Caudate nucleus (tissue), 63 donors: ENCODE measurements at places on chromosomes 13 and 19.

- peak; percentile 58 for DNase-seq
These were observed 65.1 kb downstream of the ZNF823 start for GRCh38 chr19:11673608-11674041.

DNA sequence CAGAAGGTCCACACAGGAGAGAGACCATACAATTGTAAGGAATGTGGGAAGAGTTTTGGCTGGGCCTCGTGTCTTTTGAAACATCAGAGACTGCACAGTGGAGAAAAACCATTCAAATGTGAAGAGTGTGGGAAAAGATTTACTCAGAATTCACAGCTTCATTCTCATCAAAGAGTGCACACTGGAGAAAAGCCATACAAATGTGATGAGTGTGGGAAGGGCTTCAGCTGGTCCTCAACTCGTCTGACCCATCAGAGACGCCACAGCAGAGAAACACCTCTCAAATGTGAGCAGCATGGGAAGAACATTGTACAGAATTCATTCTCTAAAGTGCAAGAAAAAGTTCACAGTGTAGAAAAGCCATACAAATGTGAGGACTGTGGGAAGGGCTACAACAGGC lies 5.4 kb upstream of the ZNF225 start:
- no peak for DNase-seq

- peak; percentile 33 for DNase-seq
These were observed 2.0 kb downstream of the ETV2 start for GRCh38 chr19:35643255-35644205.

GRCh38 chr19:42313096-42313839 lies at the start of gene TMEM145:
Gene TMEM145 (plus strand): TSS chr19:42313309. CDS start chr19:42313377, 68 bp downstream.
- DNase-seq = no peak

- no peak for DNase-seq
These were observed 369.9 kb upstream of the ZNF507 start for GRCh38 chr19:31975461-31975860.

DNA sequence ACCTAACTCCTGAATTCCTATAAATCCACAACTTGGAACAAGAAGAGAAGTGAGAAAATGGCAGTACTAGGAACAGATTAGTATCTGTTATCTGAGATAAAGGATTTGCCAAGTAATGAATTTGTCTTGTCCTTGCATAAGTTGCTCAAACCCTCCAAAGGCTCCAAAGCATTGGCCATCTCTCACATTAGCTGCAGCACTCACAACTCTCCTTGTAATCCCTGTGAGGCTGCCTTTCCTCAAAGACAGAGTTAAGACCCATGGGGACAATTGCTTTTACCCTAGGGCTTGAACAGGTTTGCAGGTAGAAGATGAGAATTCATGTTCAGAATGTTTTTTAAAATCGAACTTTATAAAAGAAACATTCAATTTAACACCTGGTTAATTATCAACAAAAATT lies 1702.2 kb downstream of the EFNB2 start:
- no peak for DNase-seq

DNA sequence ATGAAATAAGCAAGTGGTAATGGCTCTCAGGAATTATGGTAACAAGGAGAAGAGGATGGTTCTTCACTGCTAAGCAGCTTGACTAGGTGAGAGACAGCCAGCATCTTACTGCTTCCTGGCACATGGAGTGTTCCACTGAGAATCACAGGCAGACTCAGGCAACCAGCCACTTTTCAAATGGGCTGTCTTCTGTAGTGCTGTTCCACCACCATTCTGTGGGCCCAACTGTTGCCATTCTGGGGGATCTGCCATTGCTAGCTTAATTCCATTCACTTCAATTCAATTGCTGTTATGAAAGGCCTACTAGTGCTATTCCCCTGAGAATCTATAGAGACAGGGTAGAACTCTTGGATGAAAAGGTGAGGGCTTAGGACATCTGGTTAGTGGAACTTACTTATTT lies 341.9 kb downstream of the KCNRG start:
- no peak for DNase-seq

DNA sequence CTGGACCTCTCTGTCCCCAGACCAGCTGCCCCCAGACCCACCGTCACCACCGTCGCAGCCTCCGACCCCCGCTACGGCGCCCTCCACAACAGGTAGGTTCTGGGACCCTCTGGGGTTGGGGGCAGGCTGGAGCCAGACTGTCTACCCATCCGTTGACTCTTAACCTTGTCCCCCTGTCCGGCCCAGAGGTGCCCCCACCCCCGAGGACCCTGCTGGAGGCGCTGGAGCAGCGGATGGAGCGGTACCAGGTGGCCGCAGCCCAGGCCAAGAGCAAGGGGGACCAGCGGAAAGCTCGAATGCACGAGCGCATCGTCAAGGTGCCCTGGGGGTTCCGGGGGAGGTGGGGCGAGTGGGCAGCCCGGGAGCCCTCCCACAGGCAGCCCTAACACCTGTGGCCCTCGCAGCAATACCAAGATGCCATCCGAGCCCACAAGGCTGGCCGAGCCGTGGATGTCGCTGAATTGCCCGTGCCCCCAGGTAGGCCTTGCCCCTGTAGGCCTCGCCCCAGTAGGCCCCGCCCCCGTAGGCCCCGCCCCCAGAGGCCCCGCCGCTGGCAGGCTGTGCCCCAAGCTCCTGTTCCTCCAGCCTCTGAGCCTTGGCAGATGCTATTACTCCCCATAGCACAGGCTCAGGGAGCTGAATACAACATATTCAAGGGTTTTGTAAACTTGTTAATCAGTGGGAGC lies 12.9 kb downstream of the CC2D1A start:
- no peak for DNase-seq

- DNase-seq = no peak
These were observed 1.6 kb downstream of the PLEKHG2 start for GRCh38 chr19:39413911-39414608.

DNA sequence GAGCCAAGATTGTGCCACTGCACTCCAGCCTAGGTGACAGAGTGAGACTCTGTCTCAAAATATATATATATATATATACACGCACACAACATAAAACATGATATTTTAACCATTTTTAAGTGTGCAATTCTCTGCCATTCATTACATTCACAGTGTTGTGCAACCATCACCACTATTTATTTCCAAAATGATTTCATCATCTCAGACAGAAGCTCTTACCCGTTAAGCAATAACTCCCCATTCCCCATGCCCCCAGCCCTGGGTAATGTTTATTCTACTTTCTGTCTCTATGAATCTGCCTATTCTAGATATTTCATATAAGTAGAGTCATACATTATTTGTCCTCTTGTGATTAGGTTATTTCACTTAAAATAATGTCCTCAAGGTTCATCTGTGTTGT lies 20.3 kb downstream of the WDR88 start:
- DNase-seq = no peak

- DNase-seq = no peak
These were observed 68.9 kb downstream of the PEX11G start for GRCh38 chr19:7419777-7420439.

DNA sequence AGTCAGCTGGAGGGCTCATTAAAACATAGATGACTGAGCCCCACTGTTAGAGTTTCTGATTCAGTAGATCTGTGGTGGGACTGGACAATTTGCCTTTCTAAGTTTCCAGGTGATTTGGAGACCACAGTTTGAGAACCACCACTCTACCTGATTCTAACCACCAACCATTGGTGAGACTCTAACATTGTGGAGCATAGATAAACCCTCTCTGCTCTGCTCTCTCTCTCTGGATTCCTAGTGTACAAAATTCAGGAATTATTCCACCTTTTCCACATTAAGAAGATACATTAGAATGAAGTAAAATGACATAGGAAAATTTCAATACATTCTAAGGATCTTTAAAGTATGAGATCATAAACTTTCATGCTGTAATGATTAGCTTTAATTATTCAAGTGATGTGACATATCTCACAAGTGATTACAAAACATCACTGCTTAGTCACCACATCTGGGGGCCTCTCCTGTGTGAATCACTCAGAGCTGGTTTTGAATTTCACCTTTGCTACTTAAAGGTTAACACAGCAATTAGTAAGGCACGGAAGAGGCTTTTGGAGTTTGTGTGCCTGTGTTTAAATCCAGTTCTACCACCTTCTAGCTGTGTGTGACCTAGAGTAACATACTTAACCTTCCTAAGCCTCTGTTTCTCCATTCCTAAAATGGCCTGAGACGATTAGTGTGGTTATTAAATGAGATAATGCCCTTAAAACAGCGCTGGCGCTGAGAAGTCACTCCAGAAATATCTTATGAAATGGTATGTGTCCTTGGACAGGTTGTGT lies 78.5 kb upstream of the NBEA start:
- DNase-seq = no peak

DNA sequence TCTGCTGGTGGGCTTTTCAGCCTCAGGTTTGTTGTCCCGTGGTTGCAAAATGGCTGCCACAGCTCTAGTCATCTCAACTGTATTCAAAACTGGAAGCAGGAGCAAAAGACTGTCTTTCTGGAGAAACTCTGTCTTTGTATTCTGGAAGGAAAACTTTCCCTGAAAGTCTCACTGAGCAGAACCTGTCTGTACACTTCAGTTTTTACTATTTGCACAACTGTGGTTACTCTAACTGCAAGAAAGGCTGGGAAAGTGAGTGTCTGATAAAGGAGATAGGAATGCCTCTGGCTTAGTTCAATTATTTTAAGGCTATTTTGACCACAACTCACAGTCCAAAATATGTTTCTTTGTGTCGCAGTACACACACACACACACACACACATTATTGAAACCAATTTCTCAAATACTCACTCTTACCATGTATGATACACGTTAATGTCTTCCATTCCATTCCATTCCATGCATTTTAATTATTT lies 49.7 kb upstream of the EHD2 start:
- no peak for DNase-seq

GRCh38 chr19:44602081-44602480 lies 11.3 kb upstream of the IGSF23 start:
- no peak for DNase-seq

DNA sequence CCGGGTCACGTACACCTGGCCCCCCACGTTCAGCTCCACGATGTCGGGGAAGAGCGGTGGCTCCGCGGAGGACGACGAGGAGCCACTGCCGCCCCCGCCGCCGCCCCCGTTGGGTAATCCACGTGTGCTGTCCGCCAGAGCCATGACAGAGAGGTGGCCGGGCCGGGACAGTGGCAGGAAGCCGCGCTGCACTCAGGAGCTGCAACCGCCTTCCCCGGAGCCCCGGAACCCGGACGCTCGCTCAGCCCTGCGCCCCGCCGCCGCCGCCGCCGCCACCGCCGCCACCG lies 257 bp downstream of the KCTD12 start:
- DNase-seq = no peak

GRCh38 chr13:51620165-51620983 lies 36.1 kb downstream of the WDFY2 start:
- DNase-seq = peak; percentile 51

- DNase-seq = no peak
These were observed 5.0 kb upstream of the BSG start for GRCh38 chr19:567296-567900.

GRCh38 chr13:41851351-41851750 lies 109.6 kb downstream of the VWA8 start:
- no peak for DNase-seq

- DNase-seq = no peak
These were observed 52.2 kb downstream of the GATAD2A start for GRCh38 chr19:19457671-19458070.
